ENCODE measurements at places on chromosomes 3 and 15.

GRCh38 chr3:16329826-16330129, 64.8 kb downstream of the OXNAD1 start:
- peaks cover 29% of the 10 kb centered on the region for H3K36me3 ChIP-seq
- no peaks in the 10 kb centered on the region for H3K27me3 ChIP-seq
- no peaks in the 10 kb centered on the region for H3K4me1 ChIP-seq
- no peak overlapping the region for H3K4me3 ChIP-seq

GRCh38 chr15:49189631-49190030, 19.6 kb downstream of the GALK2 start:
- peaks cover 3% of the 10 kb centered on the region for H3K27me3 ChIP-seq
- no peak overlapping the region for H3K4me3 ChIP-seq
- H3K4me1 ChIP-seq = no peaks in the 10 kb centered on the region
- no peak for DNase-seq
- no peak overlapping the region for H3K27ac ChIP-seq

GRCh38 chr3:177039490-177040274, 157.6 kb downstream of the TBL1XR1 start:
- H3K36me3 ChIP-seq = peaks cover 9% of the 10 kb centered on the region
- no peak for DNase-seq
- H3K4me1 ChIP-seq = peaks cover 11% of the 10 kb centered on the region
- H3K27me3 ChIP-seq = peaks cover 2% of the 10 kb centered on the region

GRCh38 chr3:37064747-37065146, 71.4 kb downstream of the MLH1 start:
- no peaks in the 10 kb centered on the region for H3K4me1 ChIP-seq
- no peak for DNase-seq
- H3K27me3 ChIP-seq = no peaks in the 10 kb centered on the region
- H3K27ac ChIP-seq = no peak overlapping the region

DNA sequence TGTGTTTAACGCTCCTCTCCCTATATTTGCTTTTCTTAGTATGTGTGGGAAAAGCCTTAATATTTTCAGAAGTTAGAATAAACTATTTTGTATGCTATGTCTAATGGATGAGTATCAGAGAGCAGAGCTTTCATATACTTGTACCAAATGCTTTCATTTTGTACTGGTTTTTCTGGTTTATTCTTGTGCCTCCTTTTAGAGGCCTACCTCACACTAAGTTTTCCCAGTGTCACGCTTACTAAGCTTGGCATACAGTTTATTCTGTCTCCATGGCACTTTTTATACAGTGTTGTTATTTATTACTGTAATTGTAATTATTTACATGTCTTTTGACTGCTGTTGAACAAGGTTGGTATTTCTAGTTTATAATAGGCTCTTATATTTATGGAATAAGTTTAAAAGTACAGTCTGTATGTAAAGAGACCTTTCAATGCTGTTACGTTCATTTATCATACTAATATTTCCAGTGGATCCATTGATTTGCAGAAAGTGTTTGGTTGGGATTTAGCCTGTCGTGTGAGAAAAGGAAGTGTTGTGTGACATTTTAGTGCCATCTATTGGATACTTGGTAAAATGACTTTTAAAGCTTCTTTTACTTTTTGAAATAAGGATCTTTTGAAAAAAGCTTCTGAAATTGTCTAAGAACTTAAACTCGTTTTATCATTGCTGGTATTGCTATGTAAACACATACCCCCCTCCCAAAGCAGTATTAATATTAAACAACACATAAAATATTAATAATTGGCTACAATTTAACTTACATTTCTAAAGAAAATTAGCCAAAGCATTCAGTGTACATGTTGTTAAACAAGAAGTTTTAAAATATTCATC, 5.2 kb upstream of the EBLN2 start:
- no peak for DNase-seq
- H3K27ac ChIP-seq = no peak overlapping the region
- H3K4me1 ChIP-seq = peaks cover 7% of the 10 kb centered on the region
- H3K36me3 ChIP-seq = no peaks in the 10 kb centered on the region
- H3K27me3 ChIP-seq = no peaks in the 10 kb centered on the region
- H3K4me3 ChIP-seq = no peak overlapping the region

- no peaks in the 10 kb centered on the region for H3K27me3 ChIP-seq
- H3K4me1 ChIP-seq = no peaks in the 10 kb centered on the region
- H3K36me3 ChIP-seq = peaks cover 5% of the 10 kb centered on the region
- no peak overlapping the region for H3K27ac ChIP-seq
- no peak overlapping the region for H3K4me3 ChIP-seq
- no peak for DNase-seq
Observed at GRCh38 chr3:125005676-125006075, 50.1 kb downstream of the HEG1 start.

GRCh38 chr3:170585937-170586310, at the start of gene SLC7A14:
SLC7A14 (minus strand) TSS chr3:170586075; CDS start chr3:170526936, 59,139 bp downstream.
- peaks cover 19% of the 10 kb centered on the region for H3K4me1 ChIP-seq
- DNase-seq = peak; percentile 62
- H3K27me3 ChIP-seq = peaks cover 12% of the 10 kb centered on the region
- H3K27ac ChIP-seq = peak within 1 kb of the TSS; percentile 11

DNA sequence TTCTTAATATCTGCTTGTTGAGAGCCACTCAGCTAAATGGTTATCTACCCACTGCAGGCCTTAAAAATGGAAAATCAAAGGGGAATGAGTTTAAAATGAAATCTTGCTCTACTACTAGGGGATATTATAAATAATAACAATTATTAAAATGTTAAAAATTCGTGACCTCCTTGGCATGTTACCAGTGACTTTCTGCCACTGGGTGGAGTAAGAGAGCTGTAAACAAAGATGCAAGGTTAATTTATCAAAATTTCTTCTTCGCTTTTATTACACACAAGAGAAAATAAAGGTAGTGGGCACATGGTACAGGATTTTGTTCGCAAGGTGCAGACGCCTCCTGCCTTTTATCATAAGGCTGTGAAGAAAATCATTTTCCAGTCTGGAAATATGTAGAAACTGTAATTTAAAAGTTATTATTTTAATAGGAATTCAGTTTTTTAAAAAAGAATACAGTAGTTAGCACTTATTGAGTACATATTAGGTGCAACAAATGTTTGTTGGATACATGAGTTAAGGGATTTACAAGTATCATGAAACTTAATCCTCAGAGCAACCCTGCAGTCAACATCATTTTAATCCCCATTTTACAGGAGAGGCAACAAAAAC, 272.6 kb downstream of the SUCLG2 start:
- no peak overlapping the region for H3K4me3 ChIP-seq
- no peaks in the 10 kb centered on the region for H3K4me1 ChIP-seq
- no peaks in the 10 kb centered on the region for H3K36me3 ChIP-seq
- peaks cover under 1% of the 10 kb centered on the region for H3K27me3 ChIP-seq
- DNase-seq = no peak

DNA sequence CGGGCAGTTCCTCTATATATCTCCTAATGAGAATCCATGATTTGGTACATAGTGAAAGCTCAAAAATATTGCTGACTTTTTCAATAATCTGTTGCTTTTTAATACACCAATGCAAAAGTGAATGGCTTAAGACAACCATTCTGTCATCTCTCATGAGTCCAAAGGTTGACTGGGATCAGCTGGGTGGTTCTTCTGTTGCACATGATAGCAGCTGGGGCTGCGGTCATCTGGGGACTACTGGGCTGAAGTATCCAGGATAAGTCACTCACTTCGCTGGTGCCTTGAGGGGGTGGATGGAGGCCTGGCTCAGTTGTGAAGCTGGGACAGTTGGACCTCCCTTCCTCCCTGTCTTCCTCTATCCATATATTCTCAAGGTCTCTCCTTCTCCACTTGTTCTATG, 53.7 kb downstream of the NOX5 start:
- H3K27me3 ChIP-seq = peaks cover 3% of the 10 kb centered on the region
- no peak overlapping the region for H3K4me3 ChIP-seq

GRCh38 chr15:25508369-25509002, 69.7 kb upstream of the UBE3A start:
- no peak overlapping the region for H3K27ac ChIP-seq
- peaks cover 2% of the 10 kb centered on the region for H3K36me3 ChIP-seq
- H3K4me3 ChIP-seq = no peak overlapping the region
- peaks cover 17% of the 10 kb centered on the region for H3K4me1 ChIP-seq
- no peaks in the 10 kb centered on the region for H3K27me3 ChIP-seq
- DNase-seq = no peak

DNA sequence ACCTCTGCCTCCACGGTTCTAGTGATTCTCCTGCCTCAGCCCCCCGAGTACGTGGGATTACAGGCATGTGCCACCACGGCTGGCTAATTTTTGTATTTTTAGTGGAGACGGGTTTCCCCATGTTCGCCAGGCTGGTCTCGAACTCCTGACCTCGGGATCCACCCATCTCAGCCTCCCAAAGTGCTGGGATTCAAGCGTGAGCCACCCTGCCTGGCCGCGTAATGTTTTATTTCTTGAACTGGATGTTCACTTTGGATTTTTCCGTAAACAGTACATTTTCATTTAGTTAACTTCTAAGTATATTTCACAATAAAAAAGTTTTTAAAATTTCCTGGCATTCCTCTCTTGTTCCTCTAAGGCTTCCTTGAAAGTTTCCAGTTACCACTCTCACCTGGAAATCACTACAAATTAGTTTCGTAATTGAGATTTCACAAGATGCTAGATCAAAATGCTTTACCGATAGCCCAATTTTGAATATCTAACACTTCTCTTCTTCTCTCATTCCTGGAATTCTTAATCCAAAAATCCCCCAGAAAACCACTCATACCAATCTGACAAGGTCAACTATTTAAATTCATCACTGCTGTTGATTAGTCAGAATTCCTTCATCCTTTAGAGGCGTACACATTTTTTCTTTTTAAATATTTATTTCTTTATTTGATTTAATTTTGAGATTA, 44.7 kb upstream of the INO80 start:
- H3K4me3 ChIP-seq = no peak overlapping the region
- no peak overlapping the region for H3K27ac ChIP-seq
- no peak for DNase-seq
- no peaks in the 10 kb centered on the region for H3K36me3 ChIP-seq

- DNase-seq = no peak
- no peaks in the 10 kb centered on the region for H3K27me3 ChIP-seq
- H3K36me3 ChIP-seq = no peaks in the 10 kb centered on the region
- no peak overlapping the region for H3K4me3 ChIP-seq
Observed at GRCh38 chr3:186882150-186882524, 39.6 kb downstream of the ADIPOQ start.

GRCh38 chr3:141460097-141460704, 26.6 kb upstream of the RASA2 start:
- no peaks in the 10 kb centered on the region for H3K4me1 ChIP-seq
- no peaks in the 10 kb centered on the region for H3K36me3 ChIP-seq
- peak; percentile 94 for DNase-seq

- H3K27me3 ChIP-seq = peaks cover 8% of the 10 kb centered on the region
- no peak overlapping the region for H3K4me3 ChIP-seq
- H3K36me3 ChIP-seq = no peaks in the 10 kb centered on the region
- peaks cover 13% of the 10 kb centered on the region for H3K4me1 ChIP-seq
- no peak overlapping the region for H3K27ac ChIP-seq
Observed at GRCh38 chr3:124882816-124883747, 4.1 kb downstream of the ITGB5 start.

DNA sequence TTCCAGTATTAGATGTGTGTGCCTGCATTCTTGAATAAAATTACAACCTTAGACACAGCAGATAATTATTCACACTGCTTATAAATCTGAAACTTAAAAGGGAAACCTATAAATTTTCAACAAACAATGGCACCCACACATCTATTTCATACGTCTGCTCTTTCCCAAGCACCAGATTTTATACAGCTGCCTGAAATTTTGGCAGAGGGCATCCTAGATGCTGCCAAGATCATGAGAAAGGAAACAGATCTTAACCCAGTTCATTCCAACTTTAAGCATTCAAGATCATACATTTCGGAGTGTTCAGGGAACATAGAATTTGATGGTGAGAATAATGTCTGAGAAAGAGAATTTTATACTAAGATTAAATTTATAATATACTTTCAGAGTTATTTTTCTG, 53.1 kb downstream of the CLDN1 start:
- H3K4me3 ChIP-seq = no peak overlapping the region
- H3K27me3 ChIP-seq = no peaks in the 10 kb centered on the region
- no peak overlapping the region for H3K27ac ChIP-seq
- H3K4me1 ChIP-seq = no peaks in the 10 kb centered on the region
- no peaks in the 10 kb centered on the region for H3K36me3 ChIP-seq
- no peak for DNase-seq

GRCh38 chr15:42996871-42997270, 76.3 kb upstream of the TTBK2 start:
- H3K36me3 ChIP-seq = no peaks in the 10 kb centered on the region
- no peaks in the 10 kb centered on the region for H3K27me3 ChIP-seq
- DNase-seq = no peak

- H3K27me3 ChIP-seq = peaks cover 5% of the 10 kb centered on the region
- no peak for DNase-seq
- H3K27ac ChIP-seq = no peak overlapping the region
- no peak overlapping the region for H3K4me3 ChIP-seq
- no peaks in the 10 kb centered on the region for H3K4me1 ChIP-seq
Observed at GRCh38 chr3:13371100-13372075, 48.7 kb downstream of the NUP210 start.

DNA sequence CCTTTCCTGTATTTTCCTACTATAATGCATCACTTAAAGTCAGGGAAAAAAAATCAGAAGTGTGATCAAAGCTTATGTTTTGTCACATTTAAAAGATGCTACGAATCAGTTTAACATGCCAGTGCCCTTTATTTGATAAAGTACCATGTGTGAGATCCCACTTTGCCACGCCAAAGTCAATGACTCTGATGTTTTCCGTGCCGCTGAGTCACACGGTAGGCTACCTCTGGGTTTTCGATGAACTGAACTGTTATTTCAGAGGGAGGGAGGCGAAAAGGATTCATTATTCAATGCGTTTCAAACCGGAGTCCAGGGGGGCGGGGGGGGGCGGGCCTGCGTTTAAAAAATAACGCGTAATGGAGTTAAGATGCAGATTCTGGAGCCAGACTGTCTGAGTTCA, 203.0 kb downstream of the ABHD5 start:
- peak overlapping the region; percentile 72 for H3K27ac ChIP-seq
- H3K4me1 ChIP-seq = peaks cover 25% of the 10 kb centered on the region

DNA sequence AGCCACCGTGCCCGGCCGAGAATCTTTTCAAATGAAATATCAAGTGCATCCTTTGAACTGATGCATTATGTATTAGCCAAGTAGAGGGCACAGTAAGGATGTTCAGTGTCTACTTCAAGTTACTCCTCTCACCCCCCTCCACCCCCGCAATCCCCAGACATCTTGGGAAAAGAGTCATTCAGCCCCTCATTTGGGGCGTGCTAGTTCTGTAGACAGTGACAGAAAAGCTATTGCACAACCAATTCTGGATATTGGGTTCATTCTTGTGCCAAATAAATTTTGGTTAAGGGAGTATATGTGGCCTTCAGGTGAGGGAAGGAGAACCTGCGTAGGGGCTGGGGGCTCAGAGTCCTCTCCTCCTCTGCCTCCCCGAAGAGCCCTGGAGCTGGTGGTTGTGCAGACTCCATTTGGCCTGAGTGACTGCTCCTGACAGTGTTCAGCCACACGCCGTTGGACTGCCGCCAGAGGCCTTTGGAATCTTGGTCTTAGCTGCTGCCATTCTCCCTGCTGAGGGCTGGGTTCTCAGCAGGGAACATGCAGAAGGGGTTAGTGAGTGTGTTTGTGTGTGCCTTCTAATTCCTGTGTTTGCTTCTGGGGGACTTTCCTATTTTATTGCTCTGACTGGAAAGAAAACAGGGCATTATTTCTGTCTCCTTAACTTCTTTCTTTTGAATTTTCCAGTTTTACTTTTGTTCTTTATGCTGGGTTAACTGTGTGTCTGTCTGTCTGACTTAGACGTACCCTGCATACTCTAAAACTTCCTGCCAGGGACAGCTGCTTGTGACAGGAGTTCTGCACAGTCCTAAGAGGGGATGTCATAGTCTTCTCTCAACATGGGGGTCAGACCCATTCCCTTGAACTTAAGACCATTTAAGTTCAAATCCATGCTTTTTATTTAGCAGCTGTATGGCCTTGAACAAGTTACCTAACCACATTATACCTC, 21.0 kb downstream of the RARB start:
- no peak overlapping the region for H3K27ac ChIP-seq
- peaks cover 15% of the 10 kb centered on the region for H3K4me1 ChIP-seq
- H3K36me3 ChIP-seq = no peaks in the 10 kb centered on the region

GRCh38 chr15:101128221-101129015, 123.4 kb downstream of the CHSY1 start:
- H3K4me1 ChIP-seq = peaks cover 23% of the 10 kb centered on the region
- H3K27me3 ChIP-seq = peaks cover 2% of the 10 kb centered on the region
- H3K4me3 ChIP-seq = no peak overlapping the region
